ENCODE measurements at places on chromosomes 3 and 15. TPM values are rescaled to one million over a fixed set of nuclear protein-coding genes. Genes with fewer than 3 reads are reported as not detected.

SLC6A6 gene
- total RNA-seq, result 44.6 TPM

DZIP1L gene
- total RNA-seq, result not detected

MESP2 gene
- not detected for total RNA-seq

CCR2 gene
- not detected for total RNA-seq

MCCC1 gene
- total RNA-seq, result 57.5 TPM

WDR49 gene
- total RNA-seq, result not detected

PLA1A gene
- not detected for total RNA-seq

SLC12A1 gene
- not detected for total RNA-seq

RBM5 gene
- total RNA-seq, result 223 TPM

ISY1 gene
- 54.9 TPM for total RNA-seq

MINAR1 gene
- 1.3 TPM for total RNA-seq

CAND2 gene
- 4.1 TPM for total RNA-seq

SGO1 gene
- total RNA-seq, result 38.8 TPM

FOXB1 gene
- not detected for total RNA-seq

UBA3 gene
- total RNA-seq, result 70.8 TPM

GPD1L gene
- total RNA-seq, result 34.6 TPM

SV2B gene
- 0.15 TPM for total RNA-seq

GRAMD2A gene
- total RNA-seq, result not detected

ARRDC4 gene
- not detected for total RNA-seq

PLCH1 gene
- not detected for total RNA-seq

CNTN4 gene
- not detected for total RNA-seq

SCN11A gene
- 0.22 TPM for total RNA-seq

TTLL13 gene
- 0.77 TPM for total RNA-seq

TM4SF18 gene
- not detected for total RNA-seq

CCDC39 gene
- total RNA-seq, result not detected

TRH gene
- total RNA-seq, result not detected

KNL1 gene
- 58.7 TPM for total RNA-seq

CHRD gene
- not detected for total RNA-seq

All from OCI-LY7 (cell line).